ENCODE measurements at places on chromosomes 2 and 18.

DNA sequence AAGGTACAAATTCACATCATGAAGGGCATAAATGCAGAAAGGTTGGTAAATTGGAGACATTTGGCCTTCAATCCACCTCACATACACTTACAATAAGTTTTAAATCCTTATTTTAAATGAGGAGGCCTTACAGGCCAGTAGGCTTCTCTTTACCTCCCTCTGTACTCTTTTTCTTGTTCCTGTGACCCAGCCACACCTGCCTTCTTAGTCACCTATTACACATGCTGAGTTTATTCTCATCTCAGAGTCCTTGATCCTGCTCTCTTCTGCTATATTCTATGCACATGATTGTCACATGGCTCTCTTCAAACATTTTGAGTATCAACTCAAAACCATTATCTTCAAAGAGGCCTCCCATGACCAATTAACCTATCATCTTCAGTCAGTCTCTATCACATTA is 491.5 kb downstream of the SATB2 start:
- DNase-seq = no peak

- no peak for DNase-seq
Measured at GRCh38 chr2:124034265-124034664, 9.2 kb downstream of the CNTNAP5 start.

DNA sequence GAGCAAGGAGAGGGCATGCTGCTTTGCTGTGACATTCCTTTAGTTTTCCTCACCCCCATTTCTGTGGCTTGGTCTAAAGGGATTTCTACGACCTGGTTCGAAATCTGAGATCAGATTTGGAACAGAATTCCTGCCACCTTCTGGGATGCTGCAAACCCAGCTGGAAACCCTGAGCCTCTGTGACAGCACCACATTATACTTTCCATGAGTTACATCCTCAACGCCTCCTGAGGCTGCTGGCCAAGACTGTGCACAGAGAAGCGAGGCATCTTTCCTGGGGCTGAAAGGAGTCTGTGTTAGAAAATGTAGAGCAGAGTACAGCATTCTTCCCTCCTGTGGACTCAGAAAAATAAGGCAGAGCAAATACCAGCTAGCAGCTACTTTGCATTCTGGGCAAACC is 138.1 kb upstream of the CHAC2 start:
- DNase-seq = peak; percentile 3

- DNase-seq = no peak
Measured at GRCh38 chr2:136052369-136053362, 65.3 kb downstream of the CXCR4 start.

DNA sequence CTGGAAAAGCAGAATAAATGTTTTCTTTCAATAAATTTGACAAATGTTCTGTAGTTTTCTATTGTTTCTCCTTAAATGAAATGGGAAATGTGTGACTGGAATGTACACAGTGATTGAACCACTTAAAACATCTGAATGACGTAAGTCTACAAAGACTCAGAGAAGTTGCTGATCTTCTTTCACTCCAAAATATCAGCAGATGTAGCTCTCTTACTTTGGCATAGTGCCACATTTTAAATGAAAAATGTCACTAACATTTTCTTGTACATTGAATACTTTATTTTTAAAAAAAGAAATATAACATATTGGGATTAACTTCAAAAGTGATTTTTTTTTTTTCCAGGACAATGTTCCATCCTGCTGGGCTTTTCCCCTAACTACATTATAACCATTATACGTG is 565.6 kb downstream of the TMEM182 start:
- no peak for DNase-seq

- no peak for DNase-seq
Measured at GRCh38 chr2:186526281-186526680, 40.2 kb downstream of the ZC3H15 start.

- no peak for DNase-seq
Measured at GRCh38 chr2:241317391-241317790, 1.7 kb downstream of the SEPTIN2 start.

DNA sequence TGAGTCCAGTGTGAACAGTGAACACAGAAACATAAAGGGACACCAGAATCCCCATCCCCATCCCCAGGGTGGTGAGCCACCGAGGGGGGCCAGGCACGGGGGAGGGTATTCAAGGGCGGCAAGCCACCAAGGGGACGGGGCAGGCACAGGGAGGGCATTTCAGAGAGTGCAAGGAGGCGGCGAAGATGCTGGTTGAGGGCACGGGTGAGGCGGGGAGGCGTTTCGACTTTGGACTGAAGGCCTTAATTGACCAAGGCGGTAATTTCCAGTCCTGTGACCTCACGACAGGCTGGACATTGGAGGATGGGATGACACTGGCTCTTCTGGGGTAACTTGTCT is 70.4 kb downstream of the ODC1 start:
- no peak for DNase-seq

GRCh38 chr2:65057391-65058052 is 1.3 kb downstream of the CEP68 start:
- peak; percentile 50 for DNase-seq

GRCh38 chr2:2237563-2237962 is 93.5 kb downstream of the MYT1L start:
- DNase-seq = no peak

GRCh38 chr18:25771796-25772195 is 318.6 kb downstream of the SS18 start:
- no peak for DNase-seq

DNA sequence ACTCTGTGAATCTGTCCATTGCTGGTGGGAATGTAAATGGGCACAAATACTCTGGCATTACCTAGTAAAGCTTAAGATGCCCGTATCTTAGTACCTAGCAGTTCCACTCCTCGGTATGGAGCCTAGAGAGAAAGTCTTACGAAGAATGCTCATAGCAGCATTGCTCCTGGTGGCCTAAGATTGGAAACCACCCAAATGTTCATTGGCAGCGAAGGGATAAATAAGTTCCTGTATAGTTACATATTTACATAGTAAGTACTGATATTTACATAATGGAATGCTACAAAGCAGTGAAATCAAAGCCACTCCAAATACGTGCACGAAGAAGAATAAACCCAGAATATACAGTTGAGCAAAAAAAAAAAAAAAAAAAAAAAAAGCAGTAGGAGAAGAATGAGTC is 46.7 kb upstream of the PDIA6 start:
- no peak for DNase-seq

- DNase-seq = no peak
Measured at GRCh38 chr18:46204143-46204542, 100.0 kb downstream of the HAUS1 start.

- DNase-seq = no peak
Measured at GRCh38 chr2:236752096-236752495, 182.5 kb downstream of the ACKR3 start.

GRCh38 chr2:47205576-47206141 is 50.6 kb upstream of the STPG4 start:
- no peak for DNase-seq

GRCh38 chr2:149040451-149040850 is 2.0 kb downstream of the LYPD6B start:
- DNase-seq = no peak

- DNase-seq = no peak
Measured at GRCh38 chr18:74264303-74265020, 27.3 kb downstream of the CYB5A start.

DNA sequence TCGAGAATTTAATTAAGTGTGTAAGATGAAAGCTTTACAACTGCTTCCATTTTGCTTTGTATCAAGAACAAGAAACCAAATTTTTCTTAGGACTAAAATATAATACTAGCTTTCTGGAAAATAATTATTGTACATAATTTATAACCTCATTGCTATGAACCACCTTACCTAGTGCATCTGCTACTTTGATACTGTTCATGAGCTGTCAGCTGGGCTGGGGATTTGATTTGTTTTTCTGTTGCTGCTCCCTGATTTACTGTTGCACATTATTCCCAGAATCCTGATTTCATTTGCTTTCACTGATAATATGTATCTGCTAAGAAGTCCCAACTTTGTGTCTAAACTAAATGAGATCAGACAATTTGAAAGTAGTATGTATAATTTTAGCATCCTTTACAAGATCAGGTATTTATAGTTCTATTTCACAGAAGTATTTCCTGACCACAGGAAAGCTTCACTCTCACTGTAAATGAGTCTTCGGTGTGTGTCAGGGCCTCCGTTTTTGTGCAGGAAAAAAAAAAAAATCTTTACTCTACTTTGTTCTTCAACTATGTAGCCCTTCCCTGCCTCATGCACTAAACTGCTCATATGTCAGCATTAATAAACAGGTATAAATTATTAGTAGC is 105.6 kb upstream of the CCDC150 start:
- DNase-seq = no peak

DNA sequence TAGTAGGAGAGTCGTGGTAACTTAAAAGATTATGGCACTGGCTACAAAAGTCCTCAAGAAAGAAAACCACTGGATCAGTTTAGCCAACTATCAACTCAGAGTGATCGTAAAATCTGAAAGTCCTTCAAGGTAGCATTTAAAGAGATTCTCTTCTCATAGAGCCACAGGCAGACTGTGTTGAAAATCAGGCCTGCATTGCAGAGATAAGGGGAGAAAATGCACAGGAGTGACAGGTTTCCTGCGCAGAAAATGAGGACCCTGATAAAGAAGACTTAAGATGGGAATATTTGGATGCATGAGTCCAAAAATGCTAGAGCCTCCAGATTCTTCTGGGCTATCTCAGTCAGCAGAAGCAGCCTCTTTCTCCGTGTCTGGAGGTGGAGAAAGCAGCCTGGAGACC is 360.9 kb downstream of the PLCL1 start:
- DNase-seq = no peak

GRCh38 chr18:75846321-75846720 is 418.8 kb upstream of the SMIM21 start:
- DNase-seq = no peak

GRCh38 chr2:29082804-29083495 is 8.6 kb upstream of the PCARE start:
- no peak for DNase-seq

- no peak for DNase-seq
Measured at GRCh38 chr18:10526561-10526949, 728 bp downstream of the NAPG start.

GRCh38 chr2:175892046-175892445 is 110.0 kb downstream of the LNPK start:
- DNase-seq = no peak

GRCh38 chr18:38115201-38115600 is 549.6 kb upstream of the CELF4 start:
- no peak for DNase-seq

GRCh38 chr2:95383635-95384027 is 18.9 kb upstream of the FAHD2A start:
- no peak for DNase-seq

- no peak for DNase-seq
Measured at GRCh38 chr2:100038011-100038410, 104.4 kb downstream of the AFF3 start.

- no peak for DNase-seq
Measured at GRCh38 chr18:36050479-36050878, 16.9 kb downstream of the RPRD1A start.

DNA sequence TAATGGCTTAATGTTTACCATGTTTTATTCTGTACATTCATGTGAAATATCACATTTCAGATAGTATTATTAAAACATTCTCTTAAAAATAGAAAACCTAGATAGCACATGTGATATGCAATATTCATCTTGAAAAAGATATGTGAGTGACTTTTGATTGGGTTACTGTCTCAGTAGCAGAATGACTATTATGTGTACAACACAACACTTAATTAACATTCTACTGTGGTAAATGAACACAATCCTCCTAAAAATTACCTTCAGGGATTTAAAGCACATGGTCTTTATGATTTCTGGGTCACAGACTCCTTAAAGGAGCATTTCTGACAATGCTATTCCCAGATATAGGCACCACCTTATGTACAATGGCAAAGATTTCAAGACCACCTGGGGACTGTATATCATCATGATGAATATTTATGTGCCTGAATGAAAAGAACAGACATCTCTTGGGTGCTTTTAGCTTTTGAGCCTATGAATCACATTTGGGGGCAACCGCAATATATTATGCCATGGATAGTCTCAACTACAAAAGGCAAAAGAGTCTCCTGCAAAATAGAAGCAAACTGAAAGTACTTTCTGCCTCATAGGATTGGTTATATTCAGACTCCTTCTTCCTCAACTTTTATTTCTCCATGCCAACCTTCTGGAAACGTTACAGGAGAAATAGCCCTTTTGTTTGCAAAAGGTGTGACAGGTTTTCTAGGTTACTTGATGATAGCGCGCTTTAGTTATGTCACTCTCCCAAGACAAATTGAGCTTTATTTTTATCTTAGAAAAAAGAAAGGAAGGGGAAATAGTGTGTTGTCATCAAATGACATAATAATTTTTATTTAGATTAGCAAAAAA is 259.0 kb downstream of the CALCRL start:
- DNase-seq = peak; percentile 40

DNA sequence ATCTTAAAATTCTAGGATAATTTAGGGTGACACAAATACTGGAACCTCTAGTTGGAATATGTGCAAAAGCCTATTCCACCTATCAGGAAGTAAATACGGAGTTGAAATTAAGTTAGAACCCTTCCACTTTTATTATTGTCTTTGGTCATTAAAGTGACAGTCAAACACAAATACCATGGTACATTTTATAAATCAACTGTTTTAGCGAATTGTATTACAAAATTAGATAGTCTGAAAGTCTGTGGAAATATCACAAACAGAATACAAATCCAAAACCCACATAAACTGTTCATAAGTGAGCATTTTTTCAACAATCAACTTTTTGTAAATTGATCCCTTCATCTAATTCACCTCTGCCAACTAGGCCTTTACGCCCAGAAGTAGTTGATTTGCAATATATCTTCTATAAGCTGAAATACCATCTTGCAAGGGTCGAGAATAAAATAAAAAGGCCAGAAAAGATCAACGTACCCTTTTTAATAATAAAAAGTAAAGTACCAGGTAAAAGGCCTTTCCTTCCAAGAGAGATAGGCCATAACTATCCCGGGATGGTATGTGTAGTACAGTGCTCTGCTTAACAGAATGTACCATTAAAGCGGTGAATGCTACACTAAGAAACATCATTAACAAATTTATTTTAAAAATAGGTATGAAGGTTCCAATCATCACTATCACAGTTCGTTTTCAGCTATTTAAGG is 1.3 kb downstream of the USP34 start:
- DNase-seq = peak; percentile 55

DNA sequence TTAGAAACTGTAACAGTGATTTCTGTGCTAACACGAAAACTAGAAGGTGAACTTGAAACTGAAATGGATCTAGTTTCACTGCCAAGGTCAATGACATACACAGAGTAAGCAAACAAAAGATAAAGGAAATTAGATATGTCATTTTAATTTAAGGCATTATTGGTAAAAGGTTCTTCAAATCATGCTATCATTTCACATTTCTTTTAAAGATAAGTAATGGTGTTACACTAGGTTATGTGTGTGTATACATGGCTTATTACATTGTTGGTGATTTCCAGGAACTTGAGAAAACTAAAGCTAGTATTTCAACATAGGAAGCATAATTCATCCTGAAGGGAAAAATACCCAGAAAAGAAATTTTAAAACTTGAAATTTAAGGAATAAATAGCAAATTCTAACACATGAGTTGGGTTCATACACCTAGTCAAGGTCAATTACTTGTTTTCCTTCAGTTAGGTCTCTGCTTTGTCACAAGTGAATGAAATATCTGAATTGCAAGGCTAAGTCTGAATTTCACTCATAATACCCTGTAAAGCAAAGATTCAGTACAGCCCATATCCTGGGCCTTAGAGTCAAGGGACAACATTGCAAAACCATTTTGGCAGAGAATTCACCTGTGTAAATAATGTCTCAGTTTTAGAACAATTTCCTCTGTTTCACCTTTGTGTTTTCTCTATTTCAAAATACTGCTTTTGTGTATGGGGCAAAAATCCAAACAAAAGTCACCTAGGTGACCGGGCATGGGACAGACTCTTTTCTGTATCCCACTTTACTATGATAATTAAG is 141.6 kb downstream of the SRBD1 start:
- DNase-seq = no peak

Data from astrocyte of the spinal cord (primary cell).